HT1080 (cell line): ENCODE measurements at places on chromosomes 6 and 20.

GRCh38 chr20:33233129-33233774 lies 2.5 kb upstream of the BPIFA1 start:
- no peak for DNase-seq

DNA sequence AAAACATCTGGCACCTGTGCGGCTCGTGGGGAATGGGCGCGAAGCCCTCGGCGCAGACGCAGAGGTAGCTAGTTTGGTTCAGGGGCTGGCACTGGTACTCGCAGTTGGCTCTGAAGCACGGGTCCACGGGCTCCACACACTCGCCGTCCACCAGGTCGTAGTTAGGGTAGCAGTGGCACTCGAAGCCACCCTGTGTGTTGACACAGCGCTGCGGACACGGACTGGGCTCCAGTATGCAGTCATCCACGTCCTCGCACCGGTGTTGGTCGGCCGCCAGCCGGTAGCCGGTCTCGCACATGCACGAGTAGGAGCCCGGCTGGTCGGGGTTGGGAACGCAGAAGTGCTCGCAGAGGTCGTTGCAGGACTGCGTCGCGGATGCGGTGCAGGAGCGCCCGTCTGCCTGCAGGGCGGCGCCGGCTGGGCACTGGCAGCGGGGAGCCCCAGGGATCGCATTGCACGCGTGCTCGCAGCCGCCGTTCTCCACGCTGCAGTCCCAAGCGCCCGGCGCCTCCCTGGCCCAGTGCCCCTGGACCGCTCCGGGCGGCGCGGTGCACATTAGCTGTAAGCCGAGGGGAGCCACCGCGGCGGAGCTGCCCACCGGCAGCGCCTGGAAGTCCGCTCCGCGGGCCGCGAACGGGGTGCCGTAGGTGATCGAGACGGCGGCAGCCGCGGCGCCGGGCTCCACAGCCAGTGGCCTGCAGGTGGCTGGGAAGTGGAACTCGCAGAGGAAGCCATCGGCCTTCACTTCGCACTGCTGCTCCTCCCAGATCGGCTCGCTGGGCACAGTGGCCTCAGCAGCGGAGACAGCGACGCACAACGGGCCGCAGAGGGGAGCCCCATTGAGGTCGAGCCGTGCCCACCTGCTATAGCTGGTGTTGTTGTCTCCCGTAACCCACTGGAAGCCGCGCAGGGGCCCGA lies 930 bp downstream of the THBD start:
- DNase-seq: no peak

- no peak for DNase-seq
Measured at GRCh38 chr6:3310703-3311102, 52.0 kb downstream of the PSMG4 start.

- no peak for DNase-seq
Measured at GRCh38 chr20:24936526-24937407, 12.3 kb upstream of the CST7 start.
